8988T (cell line): ENCODE measurements at places on chromosomes 5 and 9.

DNA sequence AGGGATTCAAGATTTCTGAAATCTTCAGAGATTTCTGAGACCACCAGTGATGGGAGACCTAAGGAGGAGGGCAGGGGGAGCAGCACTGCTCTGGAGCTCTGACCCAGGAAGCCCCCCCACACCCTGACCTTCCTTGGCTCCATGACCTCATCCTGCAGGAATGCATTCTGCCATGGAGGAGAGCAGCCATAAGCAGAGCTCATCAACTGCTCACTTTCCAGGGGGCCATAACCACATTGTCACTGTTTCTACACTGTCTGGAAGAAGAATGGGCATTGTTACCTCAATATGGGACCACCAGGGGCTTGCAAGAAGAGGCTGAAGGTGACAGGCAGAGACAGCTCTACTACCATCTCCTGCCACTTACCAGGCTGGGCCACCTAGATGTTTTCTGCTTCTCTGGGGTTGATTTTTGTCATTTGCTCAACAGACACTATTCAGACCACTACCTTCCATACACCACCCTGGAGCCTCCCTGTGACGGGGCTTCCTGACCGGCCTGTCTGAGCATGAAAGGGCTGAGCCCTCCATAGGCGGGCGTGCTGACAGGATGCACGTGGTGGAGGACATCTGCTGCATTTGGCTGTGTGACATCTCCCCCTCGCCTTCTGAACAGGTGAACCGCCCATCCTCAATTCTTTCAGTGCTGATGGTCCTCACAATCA lies 2.3 kb upstream of the TSC1 start:
- peak; percentile 28 for DNase-seq

GRCh38 chr5:113084402-113085083 lies 107.9 kb downstream of the DCP2 start:
- no peak for DNase-seq

DNA sequence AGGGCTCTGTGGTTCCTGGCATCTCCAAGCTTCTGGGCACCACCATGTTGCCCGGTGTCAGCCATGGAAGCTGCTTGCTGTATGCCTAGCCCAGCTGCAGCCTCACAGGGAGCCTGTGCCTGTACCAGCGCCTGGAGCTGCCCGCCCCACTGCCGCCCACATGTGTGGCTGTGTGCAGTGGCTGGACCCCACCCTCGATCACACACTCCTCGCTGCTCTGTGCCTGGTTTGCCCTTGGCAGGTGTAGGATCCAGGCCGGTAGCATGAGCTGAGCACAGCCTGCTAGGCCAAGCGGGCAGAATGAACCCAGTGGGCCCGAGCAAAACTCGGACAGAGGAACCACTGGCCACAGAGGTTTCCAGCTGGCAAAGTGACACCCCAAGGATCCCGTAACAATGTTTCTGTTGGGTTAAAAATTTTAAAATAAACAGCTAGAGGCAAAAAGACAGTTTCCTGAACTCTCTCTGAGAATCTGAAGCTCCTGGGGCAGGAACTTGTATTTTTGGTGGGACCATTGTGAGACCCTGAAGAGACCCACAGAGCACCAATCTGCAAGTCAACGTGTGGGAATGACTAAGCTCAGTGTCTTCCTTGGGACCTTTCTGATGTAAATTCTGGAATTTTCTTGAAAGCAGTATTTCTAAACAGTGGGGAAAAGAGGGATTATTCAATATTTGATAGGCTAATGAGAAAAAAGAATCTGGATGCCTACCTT lies 73.1 kb upstream of the CCDC112 start:
- DNase-seq = no peak

- DNase-seq = no peak
These were observed 5.4 kb downstream of the ZNF608 start for GRCh38 chr5:124740991-124741583.

GRCh38 chr9:33180526-33181184 lies 13.5 kb upstream of the B4GALT1 start:
- DNase-seq = no peak

GRCh38 chr5:169910393-169910792 lies 69.9 kb downstream of the INSYN2B start:
- no peak for DNase-seq

GRCh38 chr5:59856358-59856757 lies 37.2 kb downstream of the PDE4D start:
- no peak for DNase-seq

DNA sequence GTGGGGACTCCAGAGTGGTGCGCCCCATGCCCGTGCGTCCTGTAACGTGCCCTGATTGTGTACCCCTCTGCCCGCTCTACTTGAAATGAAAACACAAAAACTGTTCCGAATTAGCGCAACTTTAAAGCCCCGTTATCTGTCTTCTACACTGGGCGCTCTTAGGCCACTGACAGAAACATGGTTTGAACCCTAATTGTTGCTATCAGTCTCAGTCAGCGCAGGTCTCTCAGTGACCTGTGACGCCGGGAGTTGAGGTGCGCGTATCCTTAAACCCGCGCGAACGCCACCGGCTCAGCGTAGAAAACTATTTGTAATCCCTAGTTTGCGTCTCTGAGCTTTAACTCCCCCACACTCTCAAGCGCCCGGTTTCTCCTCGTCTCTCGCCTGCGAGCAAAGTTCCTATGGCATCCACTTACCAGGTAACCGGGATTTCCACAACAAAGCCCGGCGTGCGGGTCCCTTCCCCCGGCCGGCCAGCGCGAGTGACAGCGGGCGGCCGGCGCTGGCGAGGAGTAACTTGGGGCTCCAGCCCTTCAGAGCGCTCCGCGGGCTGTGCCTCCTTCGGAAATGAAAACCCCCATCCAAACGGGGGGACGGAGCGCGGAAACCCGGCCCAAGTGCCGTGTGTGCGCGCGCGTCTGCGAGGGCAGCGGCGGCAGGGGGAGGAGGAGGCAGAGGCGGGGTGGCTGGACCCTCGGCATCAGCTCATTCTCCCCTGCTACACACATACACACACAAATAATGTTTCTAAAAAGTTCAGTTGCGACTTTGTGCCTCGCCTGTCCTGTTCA lies 668 bp downstream of the GLIS3 start:
- peak; percentile 15 for DNase-seq

- DNase-seq = no peak
These were observed 247.0 kb downstream of the IRX1 start for GRCh38 chr5:3842591-3842990.

DNA sequence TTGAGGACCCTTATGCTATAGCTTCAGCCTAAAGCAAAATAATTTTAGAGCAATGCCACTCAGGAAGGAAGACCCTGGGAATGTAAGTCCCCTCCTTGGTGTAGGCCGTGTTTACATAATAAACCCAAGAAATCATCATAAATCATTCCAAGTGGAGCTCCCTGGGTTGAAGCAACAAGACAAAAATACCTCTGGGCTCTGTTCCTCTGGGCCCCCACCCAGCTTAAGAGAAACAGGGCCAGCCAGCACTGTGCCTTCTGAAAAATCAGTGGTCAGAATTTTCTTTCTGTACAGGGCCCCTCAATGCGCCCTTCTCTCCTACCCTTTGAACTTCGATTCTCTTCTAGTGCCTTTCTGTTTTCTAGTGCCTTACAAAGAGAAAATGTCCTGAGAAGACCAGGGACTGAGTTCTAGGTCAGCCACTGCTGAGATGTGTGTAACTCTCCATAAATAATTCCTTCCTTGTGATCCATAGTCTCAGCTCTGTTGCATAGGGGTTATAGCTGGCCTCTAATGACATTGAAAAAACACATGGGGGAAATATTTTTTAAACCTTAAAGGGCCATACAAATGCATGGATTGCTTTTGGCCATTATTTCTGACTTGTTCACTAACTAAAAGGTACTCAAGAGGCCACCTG lies 101.0 kb downstream of the ADRB2 start:
- DNase-seq = no peak

GRCh38 chr9:109812818-109813281 lies 32.9 kb downstream of the PALM2AKAP2 start:
- DNase-seq = no peak

DNA sequence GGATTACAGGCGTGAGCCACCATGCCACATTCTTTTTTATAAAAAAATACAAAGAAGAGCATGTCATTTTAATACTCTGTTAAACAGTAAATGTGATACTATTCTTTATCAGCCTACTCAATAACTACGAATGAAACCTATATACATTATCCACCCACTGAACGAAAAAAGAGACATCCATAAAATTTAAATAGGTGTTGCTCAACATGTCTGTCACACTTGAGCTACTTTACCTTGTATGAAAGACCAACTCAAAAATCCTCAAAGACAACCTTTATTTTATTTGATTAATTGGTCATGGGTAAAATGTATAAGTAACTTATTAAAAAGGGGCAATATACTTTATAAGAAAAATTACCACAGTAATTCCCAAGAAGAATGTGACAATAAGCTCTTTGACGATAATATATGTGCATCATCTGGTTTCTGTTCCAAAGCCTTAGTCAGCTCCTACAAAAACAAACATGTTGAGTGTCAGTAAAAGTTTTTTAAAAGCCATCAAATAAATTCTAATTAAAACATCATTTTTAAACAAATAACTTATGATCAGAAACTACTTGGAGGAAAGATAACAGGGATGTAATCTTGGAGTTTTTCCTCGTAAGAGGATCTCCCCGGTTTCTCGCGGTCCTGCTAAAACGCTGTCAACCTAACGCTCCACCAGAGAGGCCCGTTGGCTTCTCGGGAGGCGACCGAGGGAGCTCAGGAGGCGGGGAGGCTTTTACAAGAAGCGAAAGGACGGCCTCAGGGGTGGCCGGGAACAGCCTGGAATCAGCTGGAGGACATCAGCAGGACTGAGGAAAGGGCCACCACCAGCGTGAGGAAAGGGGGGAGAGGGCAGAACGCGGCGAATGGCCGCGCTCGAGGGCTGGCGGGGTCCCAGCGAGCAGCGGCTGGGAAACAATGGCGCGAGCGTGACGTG lies 13.5 kb upstream of the ANKRD18B start:
- no peak for DNase-seq

GRCh38 chr5:59767681-59768151 lies 125.8 kb downstream of the PDE4D start:
- no peak for DNase-seq

GRCh38 chr5:136811551-136811950 lies 446.2 kb upstream of the TRPC7 start:
- no peak for DNase-seq

GRCh38 chr5:17257705-17258273 lies 40.4 kb downstream of the BASP1 start:
- DNase-seq = no peak

DNA sequence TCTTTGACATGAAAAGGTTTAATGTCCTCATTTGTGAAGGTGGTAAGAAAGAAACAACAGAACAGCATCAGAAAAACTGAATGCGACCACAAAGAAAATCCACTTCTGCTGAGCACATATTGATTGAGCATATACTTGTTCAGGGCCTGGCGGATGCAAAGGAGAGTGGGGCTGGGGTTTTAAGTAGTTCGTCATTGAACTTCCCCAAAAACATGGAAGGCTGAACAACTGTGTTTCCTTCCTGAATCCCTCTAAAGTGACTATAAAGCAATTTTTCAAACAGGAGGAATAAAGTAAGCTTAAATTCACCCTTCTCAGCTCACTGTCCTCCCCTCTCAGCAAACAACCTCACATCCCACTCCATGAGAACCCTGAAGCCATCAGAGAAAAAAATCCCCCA lies 262.9 kb downstream of the AGTPBP1 start:
- DNase-seq = no peak
